ENCODE measurements at places on chromosomes 1 and 21.

DNA sequence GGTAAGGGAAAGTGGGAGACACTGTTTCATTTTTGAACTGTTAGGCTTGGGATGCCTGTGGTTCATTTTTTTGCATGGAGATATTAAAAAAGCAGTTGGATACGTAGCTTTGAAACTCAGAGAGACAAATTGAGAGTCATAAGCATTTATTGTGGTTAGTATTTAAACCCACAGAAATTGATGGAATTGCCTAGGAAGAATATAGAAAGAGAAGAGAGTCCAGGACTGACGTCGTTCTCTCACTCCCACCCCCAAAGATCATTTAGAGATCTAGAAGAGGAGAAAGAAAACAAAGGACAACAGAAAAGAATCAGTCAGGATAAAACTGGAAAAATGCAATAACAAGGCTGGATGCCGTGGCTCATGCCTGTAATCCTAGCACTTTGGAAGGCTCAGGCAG lies 73.2 kb upstream of the BMP8A start:
- no peak for DNase-seq

DNA sequence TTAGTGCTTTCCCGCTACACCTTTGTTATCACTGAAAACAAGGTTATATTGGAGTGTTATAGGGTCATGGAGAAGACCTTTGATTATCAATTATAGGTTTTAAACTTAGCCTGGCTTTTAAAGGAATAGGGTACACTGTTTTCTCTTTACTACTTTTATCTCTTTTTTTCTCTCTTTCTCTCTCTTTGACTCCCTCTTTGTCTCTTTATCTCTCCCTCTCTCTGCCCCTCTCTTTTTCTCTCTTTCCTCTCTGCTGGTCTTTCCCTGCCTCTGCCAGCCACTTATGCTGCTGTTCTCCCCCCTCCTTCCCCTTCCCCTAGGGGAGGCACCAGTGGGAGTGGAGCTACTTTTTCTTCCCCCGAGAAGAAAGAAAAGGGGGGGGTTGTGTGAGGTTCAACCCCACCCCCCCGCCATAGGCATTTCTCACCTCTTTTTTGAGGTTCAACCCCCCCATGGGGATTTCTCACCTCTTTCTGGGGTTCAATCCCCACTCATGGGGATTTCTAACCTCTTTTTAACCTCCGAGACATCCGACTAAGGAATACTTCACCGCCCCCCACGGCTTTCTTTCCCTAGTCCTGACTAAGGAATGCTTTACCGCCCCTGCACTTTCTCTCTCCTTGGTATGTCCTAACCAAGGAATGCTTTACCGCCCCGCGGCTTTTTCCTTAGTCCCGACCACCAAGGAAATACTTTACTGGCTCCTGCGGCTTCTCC lies 17.2 kb upstream of the ZBTB8B start:
- DNase-seq: peak; percentile 80

DNA sequence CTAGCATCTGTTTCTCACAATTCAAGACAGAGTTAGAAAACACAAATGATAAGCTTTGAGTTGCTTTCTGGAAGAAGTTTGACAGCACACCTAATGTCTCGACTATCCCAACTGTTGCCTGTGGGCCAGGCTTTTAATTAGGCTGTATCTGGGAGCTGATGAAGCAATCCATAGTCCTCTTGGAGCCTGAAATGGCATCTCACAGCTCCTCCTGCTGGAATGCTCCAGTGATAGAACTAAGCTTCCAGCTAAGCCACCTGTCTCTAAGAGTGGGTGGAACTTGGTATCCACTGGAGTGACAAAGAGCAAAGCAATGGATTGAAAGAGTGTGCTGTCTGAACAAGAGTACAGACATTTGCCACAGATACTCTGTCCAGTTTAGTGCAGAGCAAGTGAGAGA lies 605.3 kb upstream of the NR5A2 start:
- peak; percentile 73 for DNase-seq

GRCh38 chr1:44472620-44473525 lies 67.8 kb downstream of the RNF220 start:
- peak; percentile 6 for DNase-seq

DNA sequence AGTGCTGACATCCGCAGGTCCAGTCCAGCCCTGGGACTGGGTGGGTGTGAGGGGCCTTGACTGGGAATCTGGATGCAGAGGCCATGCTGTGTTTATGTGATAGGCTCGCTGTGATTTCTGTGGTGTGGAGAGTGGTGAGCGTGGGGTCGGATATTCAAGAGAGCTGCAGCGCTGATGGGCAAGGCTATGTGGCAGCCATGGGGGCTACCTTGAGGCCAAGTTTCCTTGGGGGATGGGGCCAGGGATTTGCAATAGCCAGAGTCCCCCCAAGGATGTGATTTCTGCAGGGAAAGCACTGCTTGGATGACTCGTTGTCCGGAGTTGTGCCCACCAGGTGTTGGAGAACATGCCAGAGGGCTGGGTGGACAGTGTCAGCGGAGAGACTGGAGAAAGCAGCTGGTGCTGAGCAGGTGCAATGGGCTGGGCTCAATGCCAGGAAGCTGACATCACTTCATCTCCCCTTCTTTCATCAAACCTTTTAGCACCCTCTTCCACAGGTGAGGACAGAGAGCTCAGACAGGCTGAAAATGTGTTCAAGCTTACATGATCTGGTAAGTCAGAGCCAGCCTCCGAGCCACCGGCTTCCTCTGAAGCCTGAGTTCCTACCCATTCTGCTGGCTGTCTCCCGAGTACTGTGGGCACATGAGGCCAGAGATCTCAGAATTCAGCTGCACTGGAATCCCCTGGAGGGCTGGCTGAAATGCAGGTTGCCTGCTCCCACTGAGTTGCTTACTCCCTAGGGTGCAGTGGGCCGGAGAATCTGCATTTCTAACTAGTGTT lies 132.9 kb downstream of the RHOU start:
- DNase-seq: no peak

DNA sequence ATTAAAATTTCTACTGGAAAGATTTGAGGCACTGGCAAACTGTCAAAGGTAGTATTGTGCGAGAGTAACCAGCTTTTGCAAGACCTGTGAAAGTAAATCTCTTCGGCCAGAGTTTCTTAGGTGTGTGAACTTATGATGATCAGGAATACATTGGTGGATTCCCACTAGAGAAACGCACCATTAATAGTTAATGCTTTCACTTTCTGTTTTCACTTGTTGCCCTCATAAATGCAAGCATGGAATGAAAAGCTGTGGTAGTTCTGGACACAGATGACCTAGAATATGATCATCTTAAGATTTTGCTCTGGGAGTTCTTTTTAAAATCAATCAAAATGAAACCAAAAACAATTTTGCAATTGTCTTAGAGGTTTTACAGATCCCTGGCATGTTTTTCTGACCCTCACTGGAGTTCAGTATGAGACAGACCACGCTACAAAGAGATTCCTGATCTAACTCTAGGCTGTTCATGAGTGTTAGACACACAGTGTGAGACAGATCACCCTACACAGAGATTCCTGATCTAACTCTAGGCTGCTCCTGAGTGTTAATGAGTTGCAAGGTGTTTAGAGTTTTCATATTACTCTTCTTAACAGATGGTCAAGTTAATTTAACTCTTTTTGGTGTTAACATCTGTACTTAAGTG lies 98.8 kb downstream of the SDCCAG8 start:
- DNase-seq: peak; percentile 9
